ENCODE measurements at places on chromosomes 2 and 18. TPM values are rescaled to one million over a fixed set of nuclear protein-coding genes. Genes with fewer than 3 reads are reported as not detected.

DNA sequence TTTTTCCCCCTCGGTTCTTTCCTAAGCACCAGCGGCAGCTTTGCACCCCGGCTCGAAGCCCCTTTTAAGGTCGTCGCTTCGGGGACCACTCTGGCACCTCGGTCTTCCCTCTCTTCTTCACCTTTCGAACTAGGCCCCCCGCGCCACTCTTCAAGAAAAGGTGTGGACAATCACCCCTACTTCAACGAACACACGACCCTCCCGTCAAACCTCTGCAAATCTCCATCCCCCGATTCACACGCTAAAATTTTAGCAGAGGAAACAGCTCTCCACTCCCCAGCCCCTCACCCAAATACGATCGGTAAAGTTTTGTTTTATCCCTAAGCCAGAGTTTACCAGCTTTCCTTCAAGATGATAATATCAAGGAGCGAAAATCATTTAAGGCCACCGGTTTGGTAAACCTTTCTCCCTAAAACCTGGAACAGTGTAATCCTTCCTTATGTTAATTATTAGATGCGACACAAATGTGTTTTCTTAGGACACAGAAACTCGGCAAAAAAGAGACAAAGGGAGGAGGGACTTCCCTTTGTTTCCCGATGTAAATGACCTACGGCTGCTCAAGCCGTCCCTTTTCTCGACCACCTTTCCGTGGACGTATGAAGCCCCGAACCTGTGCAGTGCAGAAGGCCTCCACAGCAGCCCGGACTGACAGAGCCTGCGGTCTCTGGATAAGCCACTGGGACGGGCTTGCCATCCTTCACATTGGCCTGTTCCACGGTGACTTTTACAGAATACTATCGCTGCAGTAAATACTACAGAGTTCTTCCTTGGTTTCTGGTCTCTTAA, 85.2 kb downstream of the RBMS1 start:
- DNase-seq, result no peak

GRCh38 chr2:70905443-70906421, 30.0 kb upstream of the ATP6V1B1 start:
- no peak for DNase-seq

DNA sequence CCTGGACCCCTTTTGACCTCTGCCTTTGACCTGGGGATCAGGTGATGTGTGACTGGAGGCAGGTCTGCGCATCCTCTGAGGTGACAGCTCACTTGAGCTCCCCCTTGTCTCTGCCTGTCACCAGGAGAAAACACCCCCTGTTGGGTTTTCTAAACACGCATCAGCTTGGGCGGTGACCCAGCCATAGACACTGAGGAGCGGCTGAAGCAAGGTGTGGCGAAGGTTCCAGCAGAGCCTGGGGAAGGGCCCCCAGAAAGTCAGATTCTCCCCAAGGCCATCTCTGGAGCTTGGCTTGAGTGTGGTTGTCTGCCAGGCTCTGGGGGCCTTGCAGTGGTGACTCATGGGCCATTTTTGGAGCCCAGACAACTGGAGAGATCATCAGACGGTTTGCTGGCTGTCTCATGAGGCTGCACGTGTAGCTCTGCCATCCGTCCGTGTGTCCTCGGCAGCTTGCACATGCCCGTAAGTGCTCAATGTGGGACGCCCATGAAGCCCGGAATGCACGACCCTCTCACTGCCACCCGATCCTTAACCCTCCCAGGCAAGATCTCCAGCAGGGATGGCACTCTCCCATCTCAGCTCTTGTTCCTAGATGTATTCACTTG, 29.4 kb downstream of the SIX3 start:
- no peak for DNase-seq

GRCh38 chr2:11157731-11158130, 2.5 kb downstream of the SLC66A3 start:
- DNase-seq, result no peak

DNA sequence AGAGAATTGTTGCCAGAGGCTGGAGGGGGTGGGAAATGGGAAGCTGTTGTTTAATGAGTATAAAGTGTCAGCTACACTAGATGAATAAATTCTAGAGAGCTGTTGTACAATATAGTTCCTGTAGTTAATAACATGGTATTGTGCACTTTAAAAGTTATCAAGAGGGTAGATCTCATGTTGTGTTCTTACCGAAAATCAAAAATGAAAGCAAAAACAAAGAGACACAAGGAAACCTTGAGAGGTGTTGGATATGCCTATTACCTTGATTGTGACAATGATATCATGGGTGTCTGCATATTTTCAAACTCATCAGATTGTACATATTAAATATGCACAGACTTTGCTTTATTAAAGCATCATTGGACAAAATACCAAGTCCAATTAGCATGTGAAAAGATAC, 43.2 kb downstream of the SCG2 start:
- DNase-seq, result no peak

DNA sequence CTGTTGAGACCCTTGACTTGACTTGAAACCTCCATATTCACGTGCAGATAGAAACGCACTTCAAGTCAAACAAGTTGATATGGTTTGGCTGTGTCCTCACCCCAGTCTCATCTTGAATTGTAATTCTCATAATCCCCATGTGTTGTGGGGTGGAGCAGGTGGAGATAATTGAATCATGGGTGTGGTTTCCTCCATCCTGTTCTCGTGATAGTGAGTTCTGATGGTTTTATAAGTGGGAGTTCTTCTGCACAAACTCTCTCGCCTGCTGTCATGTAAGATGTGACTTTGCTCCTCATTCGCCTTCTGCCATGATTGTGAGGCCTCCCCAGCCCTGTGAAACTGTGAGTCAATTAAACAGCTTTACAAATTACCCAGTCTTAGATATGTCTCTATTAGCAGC, 21.4 kb downstream of the SLC3A1 start:
- no peak for DNase-seq

GRCh38 chr2:95695613-95696012, 103.8 kb downstream of the TRIM43 start:
- no peak for DNase-seq

GRCh38 chr2:50863218-50863617, 168.7 kb downstream of the NRXN1 start:
- DNase-seq, result no peak

- DNase-seq, result peak; percentile 61
These were observed 122.7 kb downstream of the TWIST2 start for GRCh38 chr2:238970553-238971081.

- no peak for DNase-seq
These were observed 895.4 kb downstream of the EPHA4 start for GRCh38 chr2:220676695-220677094.

GRCh38 chr2:205772983-205773382, 90.7 kb downstream of the NRP2 start:
- DNase-seq, result no peak

- DNase-seq, result no peak
These were observed 175.5 kb downstream of the OTX1 start for GRCh38 chr2:63225964-63226686.

GRCh38 chr2:69931832-69932595, 17.1 kb downstream of the MXD1 start:
- no peak for DNase-seq

- no peak for DNase-seq
These were observed 145.5 kb upstream of the CTAGE1 start for GRCh38 chr18:22563164-22563583.

DNA sequence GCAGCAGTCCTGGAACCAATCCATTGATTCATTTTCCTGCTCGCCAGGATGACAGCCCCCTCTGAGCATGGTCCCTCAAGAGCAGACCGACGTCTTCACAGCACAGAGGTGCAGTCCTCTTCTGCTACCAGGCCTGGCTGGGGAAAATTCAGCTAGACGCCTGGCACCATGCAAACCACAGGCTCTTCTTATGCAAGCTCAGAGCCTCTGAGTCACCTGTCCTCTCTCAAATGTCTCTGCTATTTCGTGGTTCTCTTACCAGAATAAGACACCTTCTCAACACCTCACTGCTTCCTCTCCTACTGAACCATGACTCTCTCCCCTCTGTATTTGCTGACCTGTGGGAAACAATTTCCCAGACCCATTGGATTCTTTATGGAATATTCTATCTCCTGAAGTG, 79.8 kb upstream of the CYRIA start:
- no peak for DNase-seq

DNA sequence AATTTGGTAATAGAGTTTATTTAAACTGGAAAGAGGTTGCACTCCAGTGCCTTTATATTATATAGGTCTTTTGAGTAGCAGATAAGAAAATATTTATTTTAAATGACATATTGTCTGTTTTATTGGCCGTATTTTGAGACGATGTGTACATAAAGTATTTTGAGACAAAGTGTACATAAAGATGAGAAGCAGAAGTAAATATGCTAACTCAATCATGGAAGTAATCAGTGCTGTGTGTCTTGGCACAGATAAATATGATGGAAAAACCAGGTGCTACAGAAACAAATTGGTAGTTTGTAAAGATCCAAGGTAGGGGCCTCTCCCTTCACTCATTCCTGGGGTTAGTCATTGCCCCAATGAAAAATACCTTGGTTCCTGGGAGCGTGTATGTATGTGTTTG, 382.9 kb downstream of the DSEL start:
- no peak for DNase-seq

- DNase-seq, result no peak
These were observed 115.4 kb downstream of the TMEM131 start for GRCh38 chr2:97880334-97880733.

DNA sequence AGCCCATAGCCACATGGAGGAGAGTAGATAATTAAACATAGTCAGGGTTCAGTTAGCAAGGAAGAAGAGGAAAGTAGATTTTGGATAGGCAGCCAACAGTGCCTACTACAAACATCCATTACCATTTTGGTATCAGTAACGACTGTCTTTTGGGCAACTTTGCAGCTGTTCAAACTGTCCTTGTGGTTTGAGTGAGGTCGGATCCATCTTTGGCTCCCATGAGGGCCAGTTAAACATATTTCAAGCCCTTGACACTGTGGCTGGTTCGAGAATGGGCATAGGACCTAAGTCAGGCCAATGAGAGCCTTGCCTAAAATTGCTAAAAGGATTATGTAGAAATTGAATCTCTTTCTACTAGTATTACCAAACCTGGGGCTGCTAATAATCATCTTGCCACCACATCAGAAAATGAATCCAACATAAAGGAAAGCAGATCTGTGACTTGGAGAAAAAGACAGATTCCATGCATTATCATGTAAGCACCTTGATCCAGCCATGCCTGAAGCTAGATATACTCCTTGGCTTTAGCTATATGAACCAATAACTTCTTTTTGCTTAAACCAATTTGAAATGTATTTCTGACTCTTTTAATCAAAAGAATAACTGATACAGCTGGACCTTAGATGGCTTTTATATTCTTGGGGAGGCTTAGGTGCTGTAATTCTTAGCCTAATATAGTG, 75.0 kb upstream of the STAM2 start:
- no peak for DNase-seq

GRCh38 chr18:44245019-44245418, 435.7 kb upstream of the SETBP1 start:
- DNase-seq, result no peak

Gene TRABD2A
- 53.6 TPM for total RNA-seq

Gene CAMKMT
- 14.6 TPM for total RNA-seq

Gene SERPINB7
- not detected for total RNA-seq

Gene CASP10
- total RNA-seq, result 23.5 TPM

Gene SIX3
- total RNA-seq, result not detected

Gene MOCOS
- total RNA-seq, result 0.36 TPM

Gene PRKAG3
- total RNA-seq, result not detected

Gene C1QL2
- not detected for total RNA-seq
